ENCODE measurements at places on chromosomes 2 and 18.

GRCh38 chr2:225668606-225669266 lies 269.2 kb downstream of the NYAP2 start:
- no peak for DNase-seq

- DNase-seq, result peak; percentile 25
These were observed 5.7 kb upstream of the WIPF1 start for GRCh38 chr2:174603280-174603679.

- no peak for DNase-seq
These were observed 29.1 kb downstream of the DYM start for GRCh38 chr18:49431165-49431962.

DNA sequence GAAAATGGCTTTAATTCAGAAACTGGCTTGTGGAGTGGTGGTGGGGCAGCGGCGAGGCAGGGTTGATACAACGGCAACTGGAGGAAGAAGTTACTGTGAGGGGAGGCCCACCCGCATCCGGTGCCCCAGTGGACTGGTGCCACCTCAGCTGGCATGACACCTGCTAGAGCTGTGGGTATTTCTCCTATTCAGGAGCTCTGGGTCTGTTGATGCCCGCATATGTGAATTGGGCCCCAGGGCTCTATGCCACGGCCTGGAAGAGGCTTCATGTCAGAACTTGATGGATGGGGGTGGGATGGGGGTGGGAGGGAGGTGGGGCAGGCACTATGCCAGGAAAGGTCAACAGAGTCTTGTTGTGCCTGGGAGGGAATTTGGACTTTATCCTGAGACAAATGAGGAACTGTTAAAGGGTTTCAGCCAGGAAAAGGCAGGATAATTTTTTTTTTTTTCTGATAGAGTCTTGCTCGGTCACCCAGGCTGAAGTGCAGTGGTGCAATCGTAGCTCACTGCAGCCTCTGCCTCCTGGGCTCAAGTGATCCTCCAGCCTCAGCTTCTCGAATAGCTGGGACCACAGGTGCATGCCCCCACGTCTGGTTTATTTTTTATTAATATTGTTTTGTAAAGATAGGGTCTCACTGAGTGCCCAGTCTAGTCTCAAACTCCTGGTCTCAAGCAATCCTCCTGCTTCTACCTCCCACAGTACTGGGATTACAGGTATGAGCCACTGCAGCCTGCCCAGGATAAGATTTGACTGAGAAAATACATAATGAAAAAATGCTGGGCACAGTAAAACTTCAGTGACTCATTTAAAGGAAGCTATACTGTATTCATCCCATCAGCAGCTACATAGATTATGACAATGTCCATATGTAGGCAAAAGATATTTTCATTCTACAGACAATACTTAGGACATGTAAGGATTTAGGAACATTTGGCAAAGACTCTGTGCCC lies 52.6 kb downstream of the SH2D6 start:
- no peak for DNase-seq

- DNase-seq, result peak; percentile 28
These were observed at the start of gene MC5R for GRCh38 chr18:13823707-13824395. MC5R (plus strand) TSS chr18:13824149; CDS start chr18:13825766, 1,617 bp downstream.

DNA sequence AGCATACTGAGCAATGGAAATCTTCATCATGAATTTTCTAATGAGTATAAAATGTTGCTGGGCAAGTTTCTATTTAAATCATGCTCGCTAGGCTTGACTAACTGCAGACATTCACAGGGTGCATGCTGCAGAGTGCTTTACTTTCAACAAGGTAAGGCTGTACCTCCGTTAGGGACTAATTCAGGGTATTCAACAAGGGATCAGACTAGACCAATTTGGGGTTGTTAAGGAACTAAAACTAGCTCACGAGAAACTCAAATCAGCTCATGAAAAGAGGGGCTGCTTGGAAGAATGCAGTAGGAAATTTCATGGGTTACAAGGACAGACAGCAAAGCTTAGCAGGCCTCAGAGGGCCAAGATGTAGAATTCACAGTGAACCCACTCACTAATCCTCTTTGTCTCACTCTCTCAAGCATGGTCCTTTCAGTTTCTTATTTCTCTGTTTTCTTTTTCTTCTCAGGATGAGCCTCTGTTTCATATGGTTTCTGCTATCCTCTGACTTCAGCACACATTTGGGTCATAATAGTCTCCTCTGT lies 2.2 kb downstream of the MYO3B start:
- no peak for DNase-seq

DNA sequence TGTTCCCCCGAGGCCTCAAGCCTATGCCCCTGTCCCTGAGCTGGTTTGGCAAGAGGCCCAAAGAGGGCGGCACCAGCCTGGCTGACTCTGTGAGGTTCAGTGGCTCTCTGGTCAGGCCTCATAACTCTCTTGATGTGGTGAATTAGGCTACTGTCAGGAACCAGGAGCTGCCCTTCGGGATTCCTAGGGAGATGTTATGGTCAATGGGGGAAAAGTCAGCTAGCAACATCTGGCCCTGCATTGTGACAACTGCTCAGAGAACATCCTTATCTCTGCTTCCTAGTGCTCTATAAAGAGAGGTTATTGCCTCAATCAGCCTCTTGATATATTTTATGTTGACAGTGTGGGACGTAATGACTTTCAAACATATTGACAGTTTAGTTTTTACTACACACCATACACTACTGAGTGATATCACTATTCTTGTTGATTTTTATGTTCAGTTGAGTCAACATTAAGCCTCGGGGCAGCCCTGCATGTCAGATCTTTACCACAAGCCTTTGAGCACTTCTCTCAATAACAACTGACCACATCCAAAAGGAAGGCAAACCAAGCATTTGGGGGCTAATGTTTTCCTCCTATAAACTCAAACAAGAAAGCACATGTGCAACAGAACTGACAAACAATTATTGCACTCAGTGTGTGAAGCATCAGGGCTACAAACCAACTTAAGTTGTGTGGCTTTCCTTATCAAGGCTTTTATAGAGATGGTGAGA lies 448.3 kb upstream of the SLC14A2 start:
- DNase-seq, result no peak

DNA sequence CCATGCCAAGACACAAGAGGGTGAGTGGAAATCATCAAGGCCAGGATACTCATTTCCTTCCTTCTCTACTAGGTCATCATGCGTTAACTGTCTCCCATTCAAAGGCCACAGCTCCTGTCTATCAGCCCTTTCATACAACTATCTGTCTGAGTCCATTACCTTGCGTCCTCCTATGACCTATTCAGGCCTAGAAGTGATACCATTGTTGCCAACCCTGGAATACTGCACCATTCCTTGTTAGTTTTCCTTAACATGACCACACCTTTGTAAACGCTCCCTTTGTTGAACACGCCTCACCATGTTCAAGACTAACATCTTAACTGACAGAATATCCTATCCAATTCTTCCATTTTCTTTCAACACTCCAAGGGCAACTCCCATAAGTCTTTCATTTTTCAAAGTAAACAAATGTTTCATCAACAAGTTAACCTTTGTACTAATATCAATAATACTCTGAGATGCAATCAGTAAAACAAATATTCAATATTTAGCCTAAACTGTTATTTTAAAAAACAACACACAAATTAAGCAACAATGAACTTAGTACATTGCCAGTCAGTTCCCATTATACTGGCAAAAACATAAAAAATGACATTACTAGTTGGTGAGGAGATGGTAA lies 19.8 kb upstream of the LGALSL start:
- DNase-seq, result no peak

- DNase-seq, result no peak
These were observed 3.7 kb upstream of the ZNF638 start for GRCh38 chr2:71327916-71328315.

- DNase-seq, result no peak
These were observed 231.5 kb downstream of the SRBD1 start for GRCh38 chr2:45379399-45380087.

GRCh38 chr2:171139860-171140259 lies 20.8 kb downstream of the TLK1 start:
- DNase-seq, result no peak

DNA sequence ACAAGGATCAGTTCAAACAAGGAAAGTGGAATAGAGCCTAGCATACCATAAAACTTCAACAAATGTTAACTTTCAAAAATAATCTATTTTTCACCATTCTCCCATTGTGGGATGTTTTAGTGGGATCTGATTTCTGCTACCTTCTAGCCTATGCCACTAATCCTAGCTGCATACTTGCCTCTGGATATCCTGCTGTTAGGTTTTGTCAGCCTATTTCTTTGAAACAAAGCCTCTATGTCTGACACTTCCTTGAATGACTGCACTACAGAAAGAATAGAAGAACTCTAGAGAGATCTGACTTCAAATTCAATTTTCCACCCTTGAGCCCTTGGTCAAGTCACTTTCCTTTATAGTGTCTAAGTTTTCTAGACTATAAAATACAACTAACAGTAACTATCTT lies 291.5 kb downstream of the PTH2R start:
- DNase-seq, result no peak

- DNase-seq, result no peak
These were observed 78.1 kb upstream of the YWHAQ start for GRCh38 chr2:9708683-9709538.

DNA sequence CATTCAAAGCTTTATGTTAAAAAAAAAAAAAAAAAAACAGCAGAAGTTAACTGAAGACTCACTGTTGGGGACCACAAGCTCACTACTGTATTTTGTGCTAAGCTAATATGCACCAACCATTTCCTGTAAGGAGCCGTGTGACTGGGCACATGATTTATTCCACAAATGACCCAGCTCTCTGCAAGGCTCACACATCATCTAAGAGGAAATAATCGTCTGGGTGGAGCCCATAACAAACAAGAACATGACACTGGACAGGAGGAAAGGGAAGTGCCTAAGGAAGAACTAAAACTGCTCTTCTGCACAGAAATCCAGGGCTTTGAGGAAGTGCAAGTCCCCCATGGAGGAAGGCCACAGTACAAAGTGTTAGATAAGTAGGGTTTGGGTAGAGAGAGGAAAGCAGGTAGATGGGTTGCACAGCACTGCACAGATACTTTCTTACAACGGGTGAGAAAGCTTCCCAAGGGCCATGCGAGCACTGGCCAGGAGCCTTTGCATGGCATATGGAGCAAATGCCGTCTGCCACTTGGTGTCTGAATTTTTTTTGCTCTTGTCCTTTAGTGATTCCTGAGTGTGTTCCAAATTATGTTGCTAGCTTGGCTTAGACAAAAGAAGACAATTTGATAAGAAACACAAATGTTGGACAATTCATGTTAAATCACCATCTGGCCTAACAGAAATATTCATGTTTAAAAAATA lies 24.4 kb downstream of the NFE2L2 start:
- peak; percentile 65 for DNase-seq

DNA sequence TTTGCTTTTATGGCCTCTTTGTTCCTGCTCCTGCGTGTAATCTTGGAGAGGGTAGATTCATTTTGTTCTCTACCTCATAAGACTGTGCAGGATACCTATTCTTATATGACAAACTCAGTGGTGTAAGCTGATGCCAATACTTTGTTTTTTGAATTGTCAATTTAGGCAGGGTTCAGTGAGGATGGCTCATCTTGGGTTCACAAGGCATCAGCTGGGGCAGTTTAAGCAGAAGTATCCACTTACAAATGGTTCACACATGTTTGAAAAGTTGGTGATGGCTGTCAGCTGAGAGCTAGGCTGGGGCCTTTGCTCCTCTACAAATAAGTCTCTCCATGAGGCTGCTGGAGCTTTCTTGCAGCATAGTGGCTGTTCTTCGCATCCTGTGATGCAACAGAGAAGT lies 920.6 kb upstream of the PIK3C3 start:
- no peak for DNase-seq

DNA sequence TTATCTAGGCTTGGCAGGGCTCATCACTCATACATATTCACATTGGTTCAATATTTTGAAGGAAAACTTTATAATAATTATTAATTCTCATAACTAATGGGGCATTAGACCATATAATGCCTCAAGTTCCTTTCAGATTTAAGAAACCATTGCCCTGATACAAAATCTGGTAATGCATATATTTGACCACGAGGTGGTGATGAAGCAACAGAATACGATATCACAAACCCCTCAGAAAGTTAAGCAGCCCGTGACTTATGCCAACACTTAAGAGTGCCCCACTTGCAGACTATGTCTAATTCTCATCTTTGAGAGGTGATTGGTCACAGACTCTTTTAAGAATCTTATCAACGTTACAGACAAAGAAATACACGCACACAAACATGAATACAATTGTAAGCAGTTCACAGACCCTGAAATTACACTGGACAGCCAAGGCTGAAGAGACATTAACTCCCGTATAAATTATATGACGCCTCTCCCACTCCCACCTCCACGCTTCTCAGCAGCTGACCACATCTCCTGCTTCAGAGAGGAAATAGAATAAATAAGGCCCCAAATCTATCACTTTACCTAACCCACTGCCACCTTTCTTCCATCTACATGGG lies 20.7 kb upstream of the DNAH6 start:
- DNase-seq, result no peak

- DNase-seq, result no peak
These were observed 27.0 kb downstream of the MEIS1 start for GRCh38 chr2:66461664-66462500.

- DNase-seq, result no peak
These were observed at the start of gene RAB17 for GRCh38 chr2:237590272-237591140. RAB17 (minus strand) TSS chr2:237590734; CDS start chr2:237586154, 4,580 bp downstream.

- DNase-seq, result no peak
These were observed 138.4 kb downstream of the MBP start for GRCh38 chr18:76994086-76994654.

DNA sequence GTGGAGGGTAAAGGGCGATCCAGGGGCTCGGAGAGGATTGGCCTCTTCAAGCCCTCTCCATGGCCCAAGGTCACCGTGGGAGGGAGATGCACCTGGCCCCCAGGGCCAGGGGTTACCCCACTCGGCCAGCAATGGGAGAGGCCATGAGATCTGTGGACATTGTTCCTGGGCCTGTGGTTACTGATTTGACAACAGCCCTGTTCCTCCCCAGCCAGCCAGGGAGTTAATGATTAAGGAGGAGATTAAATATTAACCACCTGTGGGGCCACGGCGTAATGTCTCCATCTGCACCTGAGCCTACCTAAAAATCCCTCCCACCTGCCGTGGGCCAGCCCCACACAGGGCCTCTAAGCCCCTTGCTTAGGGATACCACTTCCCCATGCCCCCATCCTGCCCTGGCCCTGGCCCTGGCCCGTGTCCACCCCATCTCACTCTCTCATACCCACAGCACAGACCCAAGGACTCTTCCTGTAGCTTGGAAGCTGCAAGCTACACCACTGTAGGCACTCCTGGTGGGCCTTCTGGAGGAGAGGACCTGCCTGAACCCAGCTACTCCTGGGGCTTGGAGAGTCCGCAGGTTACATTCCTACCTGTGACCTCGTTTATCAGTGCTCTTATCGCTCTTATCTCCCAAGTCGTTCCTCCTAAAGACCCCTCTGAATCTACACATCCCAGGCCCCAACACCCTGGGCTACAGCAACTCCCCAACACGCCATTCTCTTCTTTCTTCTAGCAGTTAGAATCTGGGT lies 32.1 kb downstream of the ZFP36L2 start:
- no peak for DNase-seq

Measured in hypothalamus (tissue), 51 donors.